ENCODE measurements at places on chromosomes 2 and 18.
A peak's percentile ranks its signal among the peaks of the same experiment; 100 is the strongest.

GRCh38 chr2:152620985-152621384 lies 96.3 kb downstream of the PRPF40A start:
- no peak for DNase-seq

GRCh38 chr18:7452331-7452730 lies 114.8 kb upstream of the PTPRM start:
- peak; percentile 50 for DNase-seq

DNA sequence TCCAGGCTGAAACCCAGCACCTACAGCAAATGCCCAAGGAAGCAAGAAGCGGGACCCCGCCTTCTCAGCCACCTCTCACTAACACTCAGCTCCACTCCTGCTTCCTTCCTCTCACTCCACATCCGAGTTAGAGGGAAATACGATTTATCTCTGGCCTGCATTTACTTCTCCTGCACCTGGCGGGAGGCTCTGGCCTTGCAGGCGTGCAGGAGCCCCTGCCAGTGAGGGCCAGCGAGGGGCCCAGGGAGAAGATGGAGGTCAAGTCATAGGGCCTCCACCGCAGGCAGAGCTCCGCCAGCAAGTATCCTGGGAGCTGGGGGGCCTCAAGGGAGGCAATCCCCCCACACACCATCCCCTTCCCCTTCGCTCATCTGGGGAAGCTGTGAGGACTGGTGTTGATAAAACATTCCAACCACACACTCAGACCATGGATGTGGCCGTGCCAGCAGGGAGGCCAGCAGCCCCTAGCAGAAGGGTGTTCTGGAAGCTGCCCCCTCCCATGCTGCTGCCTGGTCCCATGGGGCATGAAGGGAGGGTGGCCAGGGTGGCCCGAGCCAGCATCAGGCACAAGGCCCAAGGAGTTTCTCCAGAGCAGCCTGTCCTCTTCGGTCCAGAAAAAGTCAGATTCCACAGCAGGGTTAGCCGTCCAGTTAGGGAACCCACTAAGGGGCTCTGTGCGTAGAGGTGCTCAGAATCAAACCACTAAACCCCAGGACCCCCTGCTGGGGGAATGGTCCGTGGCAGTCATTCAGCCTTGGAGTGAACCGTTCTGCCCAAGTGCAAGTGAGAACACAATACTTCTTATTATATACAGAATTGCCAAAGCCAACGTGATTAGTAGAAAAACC lies 91.2 kb downstream of the HDAC4 start:
- DNase-seq: no peak

- DNase-seq: no peak
Observed at GRCh38 chr2:8086357-8086756, 595.5 kb upstream of the ID2 start.

DNA sequence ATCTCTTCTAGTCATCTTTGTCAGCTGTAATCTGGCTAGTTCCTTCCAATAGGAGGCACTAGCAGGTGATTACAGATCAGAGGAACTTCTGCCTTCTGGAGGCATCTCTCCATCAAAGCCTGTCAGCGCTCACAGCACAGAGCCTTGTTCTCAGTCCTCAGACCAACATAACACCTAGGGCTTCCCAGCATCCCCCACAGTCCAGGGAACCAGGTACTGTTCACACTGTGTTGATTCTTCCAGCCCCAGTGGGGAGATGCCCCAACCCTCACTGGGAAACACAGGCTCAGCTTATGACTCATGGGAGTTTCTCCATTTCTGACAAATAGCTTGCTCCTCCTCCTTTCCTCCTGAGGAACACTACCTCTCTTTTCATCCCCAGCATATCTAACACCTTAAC lies 601.7 kb downstream of the CBLN2 start:
- DNase-seq: no peak

GRCh38 chr2:170585067-170585466 lies 130.1 kb upstream of the SP5 start:
- no peak for DNase-seq

GRCh38 chr2:237663517-237664110 lies 36.2 kb downstream of the LRRFIP1 start:
- no peak for DNase-seq

- DNase-seq: no peak
Observed at GRCh38 chr2:71756280-71756906, 303.0 kb downstream of the DYSF start.

DNA sequence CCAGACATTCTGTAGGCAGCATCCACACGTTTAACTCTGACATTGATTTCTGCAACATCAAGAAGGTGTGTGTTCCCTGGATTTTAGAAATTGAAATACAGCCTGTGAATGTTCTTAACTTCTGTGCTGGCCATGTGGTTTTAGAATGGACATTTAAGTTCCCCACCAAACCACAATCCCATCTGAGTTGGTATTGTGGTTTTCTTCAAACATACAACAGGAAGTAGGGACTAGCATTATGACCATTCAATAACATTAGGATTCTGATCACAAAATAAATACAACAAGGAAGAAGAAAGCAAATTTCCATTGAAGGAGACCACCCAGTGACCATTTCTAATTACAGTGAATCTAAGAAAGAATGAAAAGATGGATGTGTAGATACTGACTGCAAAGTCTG lies 51.2 kb downstream of the MAP3K20 start:
- no peak for DNase-seq

DNA sequence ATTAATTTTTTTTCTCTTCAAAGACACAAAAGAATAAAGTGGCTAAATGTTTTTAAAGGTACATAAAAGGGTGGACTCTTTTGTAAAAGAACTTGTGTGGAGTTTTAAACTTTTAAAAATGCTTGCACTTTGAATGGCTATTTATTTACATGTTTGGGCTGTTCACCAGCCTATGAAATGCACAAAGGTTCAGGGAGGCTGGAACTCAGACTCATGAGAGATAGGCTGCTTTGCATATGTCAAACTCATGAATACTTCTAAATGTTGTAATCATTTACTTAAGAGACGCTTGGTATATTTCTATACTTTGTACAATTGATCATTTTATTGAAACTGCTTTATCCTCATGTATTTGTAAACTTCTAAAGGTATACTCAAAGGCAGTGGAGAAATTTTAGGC lies 79.9 kb downstream of the ZEB2 start:
- no peak for DNase-seq

- DNase-seq: no peak
Observed at GRCh38 chr2:226190479-226191252, 609.0 kb downstream of the IRS1 start.

- no peak for DNase-seq
Observed at GRCh38 chr2:227862741-227863588, 8.5 kb upstream of the DAW1 start.
